ENCODE measurements at places on chromosomes 1 and 21.

- no peak for DNase-seq
Measured at GRCh38 chr1:155678027-155678426, 10.5 kb downstream of the YY1AP1 start.

GRCh38 chr21:45413922-45414321, 9.0 kb downstream of the COL18A1 start:
- DNase-seq, result no peak

DNA sequence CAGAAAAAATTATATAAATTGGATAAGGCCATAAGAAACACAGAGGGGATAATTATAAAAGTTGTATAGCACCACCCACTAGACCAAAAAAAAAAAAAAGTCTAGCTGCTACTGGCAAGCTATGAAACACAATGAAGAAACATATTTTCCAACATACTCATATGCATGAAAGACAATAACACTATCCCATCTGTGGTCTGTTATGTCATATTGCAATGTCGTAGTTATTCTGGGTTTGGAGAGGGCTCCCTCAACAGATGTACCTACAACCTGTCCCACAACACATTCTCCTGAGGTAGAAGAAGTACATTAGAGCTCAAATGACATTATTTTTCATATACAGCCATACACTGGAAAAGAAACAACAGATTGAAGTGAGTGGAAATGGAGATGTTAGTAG, 517.6 kb upstream of the ADGRL4 start:
- no peak for DNase-seq

DNA sequence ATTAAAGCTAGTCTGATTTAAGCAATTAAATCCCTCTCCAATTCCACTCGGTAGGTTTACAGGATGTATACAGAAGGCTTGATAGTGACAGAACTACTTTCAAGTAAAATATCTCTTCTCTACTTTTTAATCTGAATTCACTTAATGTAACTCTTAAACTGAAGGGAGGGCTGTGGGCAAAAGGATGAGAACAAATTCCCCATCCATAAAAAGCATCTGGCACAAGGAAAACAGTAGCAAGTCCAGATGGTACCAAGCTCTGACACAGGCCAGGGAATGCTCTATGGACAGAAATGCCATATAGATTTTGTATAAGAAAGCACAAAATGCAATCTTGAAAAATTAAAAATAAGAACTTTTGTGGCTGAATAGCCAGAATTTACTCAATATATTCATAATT, 53.1 kb upstream of the USH2A start:
- DNase-seq, result no peak

DNA sequence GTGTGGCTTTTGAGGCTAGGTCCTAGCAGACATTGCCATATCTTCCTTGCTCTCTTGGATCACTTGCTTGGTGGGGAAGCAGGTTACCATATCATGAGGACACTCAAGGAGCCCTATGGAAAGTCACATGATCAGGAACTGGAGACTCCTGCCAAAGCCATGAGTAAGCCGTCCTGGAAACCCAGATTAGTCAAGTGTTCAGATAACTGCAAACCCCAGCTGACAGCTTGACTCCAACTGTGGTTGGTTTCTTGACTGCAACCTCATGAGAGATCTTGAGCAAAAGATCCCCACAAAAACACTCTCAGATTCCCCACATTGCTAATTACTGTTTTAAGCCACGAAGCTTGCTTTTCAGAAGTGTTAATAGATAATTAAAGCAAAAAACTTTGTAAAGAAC, 58.6 kb downstream of the CACNA1E start:
- DNase-seq, result no peak

DNA sequence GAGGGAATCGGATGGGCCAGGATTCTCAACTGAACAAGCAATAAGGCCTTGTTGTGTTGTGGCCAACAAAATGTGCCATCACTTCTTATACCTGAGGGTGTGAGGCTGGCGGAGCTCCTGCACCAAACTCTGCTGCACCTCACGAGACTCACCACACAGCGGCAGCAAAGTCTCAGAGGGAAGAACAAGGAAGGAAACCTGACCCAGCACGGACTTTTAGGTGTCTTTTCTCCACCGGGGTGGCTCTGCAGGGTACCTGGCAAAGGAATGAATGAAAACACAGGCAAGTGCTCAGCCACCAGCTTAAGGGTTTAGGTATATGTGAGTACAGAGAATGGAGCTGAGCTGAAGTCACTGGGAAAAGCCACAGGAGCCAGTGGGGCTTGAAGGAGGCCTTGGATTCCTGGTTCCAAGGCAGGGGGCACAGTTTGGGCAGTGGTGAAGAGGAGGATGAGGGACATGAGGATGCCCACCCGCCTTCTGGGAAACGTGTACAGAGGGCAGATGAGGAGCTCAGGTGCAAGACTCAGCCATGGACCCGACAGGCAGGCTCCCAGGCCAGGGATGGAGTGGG, 31.1 kb upstream of the HSD3B1 start:
- peak; percentile 15 for DNase-seq

DNA sequence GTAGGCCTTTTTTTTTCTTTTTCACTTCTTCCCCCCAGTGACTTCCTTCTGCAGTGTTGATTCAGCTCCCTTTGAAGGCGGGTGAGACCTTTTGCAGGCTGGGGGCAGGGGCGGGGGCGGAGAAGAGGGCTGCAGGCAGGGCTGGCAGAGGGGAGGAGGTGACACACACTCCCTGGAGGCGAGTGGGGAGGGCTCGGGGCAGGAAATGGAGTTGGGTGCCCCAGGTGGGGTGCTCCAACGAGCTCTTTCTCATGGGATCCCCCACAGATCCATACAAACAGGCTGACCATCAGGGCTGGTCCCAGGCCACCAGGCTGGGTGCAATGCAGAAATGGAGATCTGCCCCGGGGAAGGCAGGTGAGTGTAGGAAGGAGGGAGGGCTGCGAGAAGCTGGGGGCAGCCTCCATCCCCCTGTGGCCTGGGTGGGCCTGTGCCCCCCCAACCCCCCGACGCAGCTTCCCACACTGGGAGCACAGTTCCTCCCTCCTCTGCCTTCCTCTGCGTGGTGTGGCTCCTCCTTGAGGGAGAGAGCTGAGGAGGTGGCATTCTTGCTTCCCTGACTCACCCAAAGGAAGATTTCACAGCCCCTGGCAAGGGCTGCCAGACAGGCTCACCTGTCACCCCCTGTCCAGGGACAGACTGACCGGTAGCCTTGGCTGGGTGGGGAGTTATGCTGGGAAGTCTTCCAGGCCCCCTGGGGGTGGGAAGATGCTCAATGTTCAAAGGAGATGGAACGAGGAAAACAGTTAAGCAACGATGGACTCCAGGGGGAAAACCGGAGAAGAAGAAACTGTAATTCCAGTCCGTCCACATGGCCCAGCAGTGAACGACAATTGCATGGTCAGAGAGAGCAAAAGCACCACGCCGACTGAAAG, 7.1 kb upstream of the ITGB2 start:
- peak; percentile 62 for DNase-seq

- DNase-seq, result peak; percentile 72
Measured at GRCh38 chr21:36028127-36029069, 31.9 kb downstream of the SETD4 start.

- DNase-seq, result peak; percentile 30
Measured at GRCh38 chr21:21230672-21231071, 232.5 kb downstream of the NCAM2 start.

GRCh38 chr21:39060485-39061083, 122.7 kb downstream of the PSMG1 start:
- no peak for DNase-seq

GRCh38 chr1:60149251-60149650, 75.7 kb upstream of the C1orf87 start:
- DNase-seq, result no peak

GRCh38 chr1:29643281-29643680, 407.0 kb downstream of the PTPRU start:
- no peak for DNase-seq

- no peak for DNase-seq
Measured at GRCh38 chr1:29511436-29511835, 275.1 kb downstream of the PTPRU start.

- DNase-seq, result no peak
Measured at GRCh38 chr21:38261851-38262250, 5.1 kb downstream of the KCNJ15 start.

DNA sequence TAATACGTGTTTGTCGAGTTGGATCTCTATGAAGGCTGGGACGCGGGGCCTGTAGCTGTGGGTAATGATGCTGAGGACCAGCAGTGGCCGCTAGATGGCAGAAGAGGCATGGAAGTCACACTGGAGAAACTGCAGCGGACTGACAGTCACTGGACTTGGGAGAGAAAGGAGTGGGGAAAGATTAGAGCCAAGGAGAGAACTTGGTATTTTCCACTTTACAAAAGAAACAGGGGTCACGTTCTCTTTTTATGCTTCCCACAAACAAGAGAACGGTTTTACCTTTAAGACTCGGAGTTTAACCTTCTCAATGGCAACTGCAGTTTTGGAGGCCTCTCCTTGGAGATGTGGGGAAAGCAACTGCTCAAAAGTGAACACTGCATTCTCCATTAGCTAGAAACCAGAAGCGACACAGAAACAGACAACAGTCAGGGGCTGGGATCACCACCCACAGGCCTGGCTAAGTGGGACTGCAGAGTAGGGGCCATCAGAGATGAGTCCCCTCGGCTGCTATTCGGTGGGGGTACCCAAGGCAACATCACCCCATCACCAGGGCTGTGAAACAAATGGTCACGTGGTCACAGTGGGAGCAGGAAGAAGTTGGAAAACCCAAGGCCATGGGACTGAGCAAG, 51.1 kb upstream of the EDEM3 start:
- peak; percentile 86 for DNase-seq
